NCI-H748 treated with DMSO at 0.1 percent for 48 hours (cell line): ENCODE measurements at places on chromosomes 1 and 21.

DNA sequence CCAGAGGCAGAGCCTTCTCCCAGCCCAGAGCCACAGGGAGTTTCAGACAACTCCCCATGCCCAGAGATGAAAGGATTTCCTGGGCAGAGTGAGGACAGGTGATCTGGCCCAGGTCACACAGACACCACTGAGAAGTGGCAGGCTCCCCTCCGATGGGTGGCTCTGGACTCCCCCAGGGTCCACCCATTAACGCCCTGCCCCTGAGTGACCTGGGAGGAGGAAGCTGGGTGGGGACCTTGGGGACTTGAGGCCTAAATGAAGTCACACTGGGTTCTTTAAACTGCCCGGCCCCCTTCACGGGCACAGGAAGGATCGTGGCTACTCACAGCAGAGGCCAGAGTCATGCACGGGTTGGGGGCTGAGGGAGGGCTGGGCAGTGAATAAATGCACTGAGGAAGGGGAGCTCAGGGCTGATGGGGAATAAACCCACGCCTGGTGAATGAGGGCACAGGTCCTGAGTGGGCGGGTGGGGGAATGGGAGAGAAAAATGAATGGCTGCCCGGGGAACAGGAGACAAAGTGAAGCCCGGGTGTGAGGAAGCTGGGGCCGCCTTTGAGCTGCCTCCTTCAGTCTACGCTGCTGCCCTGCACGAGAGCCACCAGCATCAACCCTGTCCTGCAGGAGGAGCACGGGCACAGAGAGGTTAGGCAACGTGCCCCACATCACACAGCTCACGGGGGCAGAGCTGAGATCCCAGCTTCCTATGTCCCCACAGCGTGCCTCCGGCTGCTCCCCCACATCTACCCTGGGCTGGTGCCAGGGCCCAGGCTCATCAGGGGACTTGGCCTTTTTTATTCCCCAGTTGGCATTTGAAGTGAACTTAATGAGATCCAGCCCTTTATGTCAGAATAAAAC is 404.3 kb downstream of the MATN1 start:
- no peak for DNase-seq

DNA sequence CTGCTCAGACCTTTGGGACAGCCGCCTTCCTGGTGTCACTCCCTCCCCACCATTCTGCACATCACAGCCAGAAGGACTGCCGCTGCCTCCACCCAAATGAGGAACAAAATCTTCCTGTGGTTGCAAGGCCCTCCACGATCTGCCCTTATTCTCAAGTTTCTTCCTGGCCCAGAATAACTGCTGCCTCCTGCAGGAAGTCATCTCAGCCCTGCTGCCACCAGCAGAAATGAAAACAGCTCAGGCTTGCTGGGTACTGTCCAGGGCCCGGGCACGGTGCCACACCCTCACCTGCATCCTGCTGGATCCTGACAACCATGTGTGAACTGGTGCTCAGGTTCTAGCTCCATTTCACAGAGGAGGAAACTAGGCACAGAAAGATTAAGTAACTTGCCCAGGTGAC is 2.8 kb downstream of the CLDN19 start:
- DNase-seq = no peak

DNA sequence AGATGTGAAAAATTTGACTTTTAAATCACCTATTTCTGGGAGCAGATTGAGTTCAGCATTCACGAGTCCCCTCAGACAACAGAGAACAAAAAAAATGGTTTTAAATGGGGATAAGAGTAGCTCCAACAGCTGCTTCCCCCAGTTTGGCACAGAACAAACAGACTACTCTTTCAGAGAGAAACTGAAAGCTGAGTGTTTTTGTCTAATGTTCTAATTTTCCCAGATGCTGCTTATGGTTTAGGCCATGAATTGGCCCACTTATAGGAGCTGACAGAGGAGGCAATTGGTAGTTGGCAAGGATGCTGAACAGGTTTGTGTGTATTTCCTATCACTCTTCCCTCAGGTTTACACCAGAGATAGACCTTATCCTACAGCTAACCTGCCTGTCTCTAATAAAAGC is 1637.4 kb upstream of the PRMT6 start:
- DNase-seq = no peak

DNA sequence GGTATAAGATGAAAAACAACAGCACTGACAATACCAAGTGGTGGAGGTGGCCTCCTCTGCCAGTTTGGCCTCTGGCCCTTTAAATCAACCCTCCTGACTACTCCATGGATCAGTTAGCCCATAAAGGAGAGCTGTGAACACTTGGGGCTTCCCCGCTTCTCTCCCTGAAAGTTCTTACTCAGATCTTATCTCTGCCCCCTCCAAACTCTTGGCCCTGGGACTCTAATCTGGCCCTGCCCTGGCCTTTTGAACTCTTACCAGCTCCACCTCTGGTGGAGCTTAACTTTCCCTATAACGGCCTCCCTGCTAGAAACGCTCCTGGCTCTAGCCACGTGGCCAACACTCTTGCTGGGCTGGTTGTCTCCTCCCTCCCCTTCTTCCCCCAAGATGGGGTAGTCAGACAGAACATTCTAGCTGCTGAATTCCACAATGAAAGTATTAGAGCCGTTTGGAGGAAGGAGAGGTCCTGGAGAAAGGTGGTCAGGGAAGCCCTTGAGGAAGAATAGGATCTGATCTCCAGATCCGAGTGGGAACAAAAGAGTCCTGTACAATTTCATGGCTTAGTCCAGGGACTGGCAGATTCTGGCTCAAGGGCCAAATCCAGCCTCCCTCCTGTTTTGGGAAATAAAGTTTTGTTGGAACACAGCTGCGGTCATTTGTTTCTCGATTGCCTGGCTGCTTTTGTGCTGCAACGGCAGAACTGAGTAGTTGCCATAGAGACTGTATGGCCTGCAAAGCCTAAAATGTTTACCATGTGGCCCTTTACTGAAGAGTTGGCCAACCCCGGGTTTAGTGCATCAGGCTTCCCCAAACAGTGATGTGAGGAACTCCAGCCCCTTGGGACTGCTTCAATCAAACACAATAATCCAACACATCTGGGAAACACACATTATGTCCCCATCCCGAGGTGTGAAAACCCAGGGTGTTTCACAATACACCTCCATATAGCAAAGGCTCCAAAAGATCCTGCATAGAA is 9.5 kb upstream of the PIGR start:
- DNase-seq = no peak

- DNase-seq = no peak
Measured at GRCh38 chr21:35579520-35580293, 480.6 kb downstream of the SETD4 start.

DNA sequence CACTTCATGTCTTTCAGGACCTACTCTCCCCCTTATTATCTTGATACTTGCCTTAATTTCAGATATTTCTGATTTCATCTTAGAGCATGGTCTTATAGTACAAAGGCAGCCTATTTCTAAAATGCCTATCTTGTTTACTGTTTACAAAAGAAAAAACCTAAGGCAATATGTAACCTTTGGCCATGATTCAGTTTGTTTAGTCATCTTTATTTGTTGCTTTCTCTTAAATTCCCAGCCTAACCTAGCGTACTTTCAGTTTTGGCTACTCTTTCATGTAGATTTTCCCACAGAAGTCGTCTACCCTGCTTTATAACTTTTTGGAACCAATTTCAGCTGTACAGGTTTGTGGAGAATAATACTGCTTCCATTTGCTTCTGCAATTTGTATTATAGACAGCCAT is 81.8 kb downstream of the KIF1B start:
- no peak for DNase-seq

- no peak for DNase-seq
Measured at GRCh38 chr1:1237874-1238701, 6.1 kb downstream of the B3GALT6 start.

- DNase-seq = no peak
Measured at GRCh38 chr1:96880626-96881025, 159.0 kb downstream of the PTBP2 start.

DNA sequence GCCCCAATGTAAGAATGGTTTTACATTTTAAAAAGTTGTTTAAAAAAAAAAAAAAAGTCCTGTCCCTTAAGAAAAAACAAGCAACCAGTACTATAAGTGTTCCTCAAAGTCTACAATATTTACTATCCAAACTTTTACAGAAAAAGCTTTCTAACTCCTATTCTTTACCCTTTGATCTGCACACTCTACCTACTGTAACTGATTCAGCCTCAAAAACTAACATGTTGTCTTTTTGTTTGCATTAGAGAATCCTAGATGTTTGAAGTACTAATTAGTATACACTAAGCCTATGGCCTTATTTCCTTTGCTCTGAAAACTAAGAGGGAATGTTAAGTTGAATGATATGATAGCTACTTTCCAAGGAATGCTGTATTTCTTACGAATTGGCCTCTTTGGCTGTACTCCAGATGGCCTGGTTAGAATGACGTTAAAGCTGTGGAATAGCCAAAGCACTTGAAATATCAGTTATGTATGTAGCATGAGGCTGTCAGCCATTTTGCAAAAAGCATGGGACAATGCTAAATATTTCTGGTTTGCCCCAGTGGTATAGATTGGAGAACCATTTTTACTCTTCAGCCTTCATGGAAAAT is 234.8 kb downstream of the GPR52 start:
- DNase-seq = no peak

DNA sequence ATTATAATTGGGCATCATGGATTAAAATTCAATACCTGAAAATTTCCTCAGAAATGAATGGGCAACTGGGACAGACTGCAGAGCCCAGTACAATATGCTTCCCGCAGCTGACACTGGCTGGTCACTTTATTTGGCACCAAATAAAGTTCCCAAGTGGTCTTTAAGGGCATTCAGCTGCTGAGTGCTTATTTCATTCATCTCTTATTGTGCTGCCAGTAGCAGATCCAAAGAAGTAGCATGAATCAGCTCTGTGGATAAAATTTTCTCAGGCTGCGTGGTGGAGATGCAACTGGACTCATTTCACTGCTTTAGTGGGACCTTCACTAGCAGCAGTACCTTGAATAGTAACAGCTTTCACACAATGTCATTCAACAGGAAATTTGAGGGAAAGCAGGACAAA is 226.3 kb upstream of the ADGRL2 start:
- DNase-seq = no peak

DNA sequence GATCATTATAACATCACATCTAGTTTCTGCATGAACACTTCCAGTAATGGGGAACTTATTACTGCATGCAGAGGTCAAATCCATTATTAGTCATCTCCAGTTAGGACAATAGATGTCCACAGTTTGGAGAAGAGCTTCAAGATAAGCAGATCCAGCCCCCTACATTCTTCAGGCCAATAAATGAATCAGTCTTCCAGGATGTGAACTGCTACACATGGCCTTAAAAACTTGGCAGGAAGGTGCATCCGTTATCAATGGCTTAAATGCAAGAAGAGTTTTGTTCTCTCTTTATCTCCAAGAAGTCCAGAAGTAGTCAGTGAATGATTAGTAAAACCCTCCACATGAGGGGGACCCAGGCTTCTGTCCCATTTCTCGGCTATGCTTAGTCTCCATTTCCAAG is 70.8 kb downstream of the DMRTA2 start:
- no peak for DNase-seq

GRCh38 chr21:32708069-32708468 is 19.7 kb downstream of the SYNJ1 start:
- DNase-seq = no peak

GRCh38 chr1:203159844-203160243 is 15.8 kb downstream of the MYBPH start:
- DNase-seq = no peak

- DNase-seq = no peak
Measured at GRCh38 chr1:32775640-32776337, 41.4 kb downstream of the YARS1 start.

DNA sequence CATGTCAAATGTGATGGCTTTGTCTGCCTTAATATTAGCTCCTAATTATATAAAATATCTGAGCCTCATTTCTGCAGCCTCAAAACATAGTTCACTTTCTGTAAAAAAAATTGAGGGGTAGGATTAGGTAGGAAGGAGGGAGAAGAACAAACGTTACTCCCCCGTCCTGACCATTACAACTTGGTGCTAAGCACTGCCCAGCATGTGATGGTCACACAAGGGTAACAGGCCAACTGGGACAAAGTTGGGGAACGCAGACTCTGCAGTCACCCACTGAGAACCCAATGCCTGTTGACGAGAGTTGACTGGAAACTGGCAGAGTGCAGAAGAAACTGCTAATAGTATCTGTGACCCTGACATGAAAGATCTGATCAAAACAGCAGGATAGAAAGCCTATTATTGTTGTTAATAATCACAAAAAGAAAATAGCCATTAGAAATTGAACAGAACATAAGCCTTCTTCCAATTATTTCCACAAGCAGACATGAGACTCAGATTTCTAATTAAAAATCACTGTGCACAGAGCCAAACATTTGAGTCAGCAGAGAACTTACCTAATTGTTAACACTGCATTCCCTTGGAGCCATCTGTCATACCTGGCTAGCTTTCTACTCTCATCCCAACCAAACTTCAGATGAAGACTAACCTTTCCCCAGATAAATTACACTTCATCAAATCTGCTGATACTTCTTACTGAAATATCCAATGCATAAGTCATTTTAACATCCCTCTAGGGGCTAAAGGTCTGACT is 5.5 kb downstream of the SORT1 start:
- no peak for DNase-seq

GRCh38 chr1:94719926-94720793 is 100.0 kb upstream of the SLC44A3 start:
- no peak for DNase-seq

GRCh38 chr1:248013229-248013710 is at the start of gene OR2L5:
Gene OR2L5, plus strand, starts transcription at chr1:248013660. Its CDS starts 8,288 bp downstream, at chr1:248021948.
- DNase-seq = no peak

DNA sequence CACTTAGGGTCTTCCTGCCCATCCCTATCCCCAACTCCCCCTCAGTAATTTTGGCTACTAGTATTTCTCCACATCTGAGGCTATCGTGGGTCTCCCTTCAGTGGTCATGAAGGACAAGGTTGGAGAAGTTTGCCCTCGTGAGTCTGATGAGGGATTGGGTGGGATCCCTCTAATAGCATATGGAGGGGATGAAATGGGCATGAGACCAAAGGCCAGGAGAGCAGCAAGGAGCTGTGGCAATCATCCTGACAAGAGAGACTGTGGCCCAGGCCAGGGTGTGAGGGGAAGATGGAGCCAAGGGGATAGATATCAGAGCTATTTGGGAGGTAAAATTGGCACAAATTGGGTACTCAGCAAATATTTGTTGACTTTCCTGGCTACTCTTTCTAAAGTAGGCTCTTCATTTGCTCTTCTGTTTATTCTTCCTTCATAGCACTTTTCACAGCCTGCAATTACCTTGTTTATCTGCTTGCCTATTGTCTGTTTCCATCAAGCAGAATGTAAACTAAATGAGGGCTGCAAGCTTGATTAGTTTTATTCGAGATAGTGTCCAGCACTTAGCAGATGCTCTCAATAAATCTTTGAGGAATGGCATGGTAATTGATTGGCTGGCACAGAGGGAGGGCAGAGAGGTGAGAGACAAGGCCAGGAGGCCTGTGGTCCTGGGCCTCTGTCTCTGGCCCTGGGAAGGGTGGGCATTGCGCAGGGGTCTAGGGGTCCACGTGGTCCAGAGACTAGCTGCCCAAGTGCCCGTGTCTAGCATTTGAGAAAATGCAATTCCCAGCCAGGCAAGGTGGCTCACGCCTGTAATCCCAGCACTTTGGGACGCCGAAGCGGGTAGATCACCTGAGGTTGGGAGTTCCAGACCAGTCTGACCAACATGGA is 1.5 kb upstream of the PLK3 start:
- peak; percentile 69 for DNase-seq

GRCh38 chr21:42376338-42376982 is 10.1 kb upstream of the TFF1 start:
- no peak for DNase-seq

GRCh38 chr1:116477429-116477828 is 93.4 kb downstream of the CD58 start:
- no peak for DNase-seq
